Stimulated activated CD4-positive, alpha-beta T cell treated with anti-CD3 and anti-CD28 coated beads, Interleukin-1b, Interleukin-23, amount 100 ng/mL, for 1 hour (primary cell): ENCODE measurements at places on chromosomes 4 and X.
A peak's percentile ranks its signal among the peaks of the same experiment; 100 is the strongest.

DNA sequence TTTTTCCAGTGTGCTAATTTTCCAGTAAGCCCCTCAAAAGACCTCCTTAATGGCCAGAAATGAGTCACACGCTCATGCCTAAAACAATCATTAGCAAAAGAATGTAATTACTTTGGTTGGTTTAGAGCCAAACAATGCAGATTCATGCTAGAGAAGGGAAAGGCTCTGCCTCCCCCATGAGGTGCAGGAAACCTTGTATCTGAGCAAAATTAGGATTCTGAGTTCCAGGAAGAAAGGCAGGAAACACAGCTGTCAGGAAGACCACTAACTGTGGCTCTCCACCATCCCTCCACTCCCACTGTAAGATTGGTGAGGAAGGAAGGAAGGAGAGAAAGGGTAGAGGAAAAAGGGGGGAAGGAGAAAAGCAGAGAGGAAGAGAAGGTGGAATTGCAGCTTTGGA, 104.9 kb upstream of the DHX15 start:
- no peak for DNase-seq

DNA sequence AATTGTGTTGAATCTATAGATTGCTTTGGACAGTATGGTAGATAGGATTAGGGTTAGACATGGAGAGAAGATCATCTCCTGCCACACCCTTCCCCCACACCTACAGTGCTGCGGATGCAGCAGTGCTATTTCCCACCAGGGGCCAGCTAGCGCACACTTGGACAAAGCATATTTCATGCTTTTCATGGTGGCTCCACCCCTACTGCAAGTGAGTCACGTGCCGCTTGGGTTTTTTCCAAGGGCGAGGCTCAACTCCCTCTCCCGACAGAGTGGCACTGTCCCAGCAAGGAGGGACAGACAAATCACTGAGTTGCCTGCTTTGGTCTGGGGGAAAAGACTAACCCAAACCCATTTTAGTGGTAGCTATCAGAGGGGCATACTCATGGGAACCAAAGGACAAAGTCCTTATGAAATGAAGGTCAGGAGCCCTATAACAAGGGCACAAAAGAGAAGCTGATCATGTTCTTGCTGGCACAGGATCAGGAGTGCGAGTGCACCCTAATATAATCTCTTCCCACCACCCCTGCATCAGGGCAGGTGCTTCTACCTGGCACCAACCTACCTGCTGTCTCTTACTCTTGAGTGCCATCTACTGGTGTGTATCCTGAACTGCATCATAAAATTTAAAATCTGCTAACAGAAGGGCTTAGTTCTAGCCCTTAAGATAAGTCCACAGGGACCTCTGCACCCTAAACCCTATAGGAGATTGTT, 55.1 kb upstream of the PGAM4 start:
- DNase-seq = no peak

- DNase-seq = no peak
Measured at GRCh38 chrX:15676886-15677285, 12.3 kb upstream of the CLTRN start.

DNA sequence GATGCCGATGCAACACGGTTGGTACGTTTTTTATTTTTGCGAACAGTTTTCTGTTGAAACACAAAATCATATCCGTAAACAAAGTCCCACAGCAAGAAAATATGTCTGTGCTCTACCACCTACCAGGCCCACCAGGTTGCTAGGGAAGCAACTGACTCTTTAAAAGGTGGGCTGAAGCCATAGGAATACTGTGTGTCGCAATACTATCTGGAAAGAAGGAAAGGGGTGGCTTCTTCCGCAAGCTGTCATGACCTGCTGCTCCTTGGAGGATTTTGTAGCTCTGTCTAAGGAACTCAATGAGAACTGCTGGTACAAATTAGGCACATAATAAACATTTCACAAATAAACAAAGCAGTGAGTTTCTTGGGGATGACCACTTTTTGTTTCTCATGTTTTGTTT, 46.5 kb downstream of the BEND2 start:
- no peak for DNase-seq

DNA sequence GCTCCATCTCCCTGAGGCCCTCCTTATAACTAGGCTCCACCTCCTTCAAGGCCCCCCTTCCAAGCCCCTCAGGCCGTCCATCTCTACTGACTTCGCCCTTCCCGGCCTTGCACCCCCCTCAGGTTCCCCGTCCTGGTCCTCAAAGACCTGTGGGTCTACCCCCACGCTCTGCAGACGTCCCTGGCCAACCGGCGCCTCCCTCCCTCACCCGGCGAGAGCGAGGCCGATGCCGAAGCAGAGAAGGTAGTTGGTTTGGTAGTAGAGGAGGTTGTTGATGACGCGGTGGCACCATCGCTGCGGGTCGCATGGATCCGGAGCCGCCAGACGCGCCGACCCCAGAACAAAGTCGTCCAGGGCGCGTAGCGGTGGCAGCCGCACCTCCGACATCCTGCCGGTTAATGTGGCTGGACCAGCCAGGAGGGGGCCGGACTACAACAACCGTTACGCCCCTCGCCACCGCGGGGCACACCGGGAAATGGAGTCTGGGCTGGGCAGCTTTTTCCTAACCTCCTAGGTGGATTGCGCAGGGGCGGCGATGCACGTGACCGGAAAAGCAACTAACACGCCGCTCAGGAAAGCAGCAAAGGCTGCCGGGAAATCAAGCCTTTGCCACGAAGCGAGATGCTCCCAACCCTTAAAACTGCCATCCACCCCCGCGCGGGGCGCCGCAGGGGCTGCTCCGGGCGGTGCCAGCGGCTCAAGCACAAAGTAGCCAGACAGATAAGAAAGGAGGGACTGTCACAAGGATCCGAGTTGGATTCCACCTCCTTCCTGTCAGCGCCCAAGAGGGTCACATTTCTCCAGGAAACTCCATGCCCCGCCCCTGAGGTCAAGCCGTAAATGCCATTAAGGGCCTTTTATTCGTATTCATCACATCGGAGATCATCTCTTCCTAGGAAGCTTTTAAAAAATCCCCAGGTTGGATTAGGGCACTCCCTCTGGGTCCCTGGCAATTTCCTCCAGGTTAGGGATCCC, at the start of gene PRAF2:
PRAF2 (minus strand) TSS at position 402 of the 975 bp plus-strand sequence; CDS start at position 387, 15 bp downstream.
- peak; percentile 74 for DNase-seq

GRCh38 chr4:56976837-56977320, 527 bp downstream of the NOA1 start:
- no peak for DNase-seq

GRCh38 chr4:10694828-10695209, 10.3 kb upstream of the CLNK start:
- no peak for DNase-seq

DNA sequence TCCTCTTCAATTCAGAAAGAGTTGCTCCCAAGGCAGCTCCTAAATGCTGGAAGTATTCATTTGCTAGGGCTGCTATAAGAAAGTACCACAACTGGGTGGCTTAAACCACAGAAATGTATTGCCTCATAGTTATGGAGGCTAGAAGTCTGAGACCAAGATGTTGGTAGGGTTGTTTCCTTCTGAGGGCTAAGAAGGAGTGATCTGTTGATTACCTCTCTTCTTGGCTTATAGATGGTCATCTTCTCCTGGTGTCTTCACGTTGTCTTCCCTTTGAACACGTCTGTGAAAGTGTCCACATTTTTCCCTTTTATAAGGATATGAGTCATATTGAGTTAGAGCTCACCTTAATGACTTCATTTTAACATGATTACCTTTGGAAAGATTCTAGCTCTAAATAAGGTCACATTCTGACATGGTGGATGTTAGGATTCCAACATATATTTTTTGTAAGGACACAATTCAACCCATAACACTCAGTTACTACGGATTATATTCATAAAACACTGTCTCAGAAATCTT, 266.3 kb downstream of the SPATA18 start:
- DNase-seq = no peak

- DNase-seq = no peak
Measured at GRCh38 chr4:78520808-78521226, 30.8 kb upstream of the ANXA3 start.

- no peak for DNase-seq
Measured at GRCh38 chr4:67674098-67674497, 26.9 kb downstream of the UBA6 start.

DNA sequence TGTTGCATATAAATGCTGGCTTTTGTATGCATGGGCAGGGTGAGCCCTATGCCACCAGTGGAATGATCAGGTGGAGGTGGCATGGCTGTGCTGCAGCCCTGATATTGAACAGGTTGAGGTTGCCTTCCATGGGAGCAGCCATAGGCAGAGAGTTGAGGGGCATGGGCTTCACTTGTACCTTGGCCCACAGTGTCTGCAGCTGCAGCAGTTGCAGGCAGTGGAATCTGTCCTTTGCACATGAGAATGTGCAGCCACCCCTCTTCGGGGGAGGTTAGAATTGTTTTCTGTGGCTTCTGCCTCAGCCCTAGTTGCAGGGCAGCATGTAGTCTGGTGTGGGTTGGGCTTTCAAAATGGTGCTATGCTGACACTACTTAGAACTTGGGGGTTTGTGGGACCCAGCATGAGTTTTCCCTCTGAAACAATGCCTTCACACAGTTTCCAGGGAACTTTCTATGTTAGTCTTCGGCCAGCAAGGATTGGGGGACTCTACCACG, 25.4 kb upstream of the VSIG1 start:
- no peak for DNase-seq

DNA sequence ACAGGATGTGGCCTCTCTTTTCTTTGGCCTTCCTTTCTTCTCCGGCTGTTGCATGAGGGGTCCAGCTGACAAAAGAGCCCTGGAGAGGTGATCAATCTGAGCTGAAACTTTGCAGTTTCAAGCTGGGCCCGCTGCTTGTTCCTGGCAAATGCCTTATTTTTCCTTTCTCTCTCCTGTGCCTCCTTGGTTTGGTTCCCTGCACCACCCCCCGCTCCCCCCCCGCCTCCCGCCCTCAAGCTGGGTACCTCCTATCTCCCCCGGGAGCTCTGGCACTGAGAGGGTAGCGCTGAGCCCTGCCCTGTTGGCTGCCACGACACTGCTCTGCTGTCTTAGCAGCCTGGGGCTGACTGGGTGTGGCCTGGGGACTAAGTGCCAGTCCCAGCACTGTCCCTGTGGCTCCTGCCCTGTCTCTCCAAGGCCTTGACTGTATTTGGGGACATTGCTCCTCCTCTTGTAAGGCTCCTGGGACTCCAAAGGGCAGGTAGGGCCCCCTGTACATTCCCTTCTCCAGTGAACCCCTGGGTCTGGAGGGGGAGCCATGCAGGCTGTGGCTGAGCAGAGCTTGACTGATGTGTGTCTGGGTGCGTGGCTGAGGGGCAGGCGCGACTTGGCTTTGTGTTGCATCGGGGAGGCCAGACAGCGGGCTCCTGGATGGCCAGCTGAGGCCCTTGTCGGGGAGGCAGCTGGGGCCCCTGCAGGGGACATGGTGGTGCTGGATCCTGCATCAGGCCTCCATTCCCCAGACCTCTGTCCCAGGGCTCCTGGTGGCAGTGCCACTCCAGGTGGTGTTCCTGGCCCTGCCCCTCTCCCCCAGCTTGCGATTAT, 1.1 kb downstream of the PLXNA3 start:
- DNase-seq = no peak

DNA sequence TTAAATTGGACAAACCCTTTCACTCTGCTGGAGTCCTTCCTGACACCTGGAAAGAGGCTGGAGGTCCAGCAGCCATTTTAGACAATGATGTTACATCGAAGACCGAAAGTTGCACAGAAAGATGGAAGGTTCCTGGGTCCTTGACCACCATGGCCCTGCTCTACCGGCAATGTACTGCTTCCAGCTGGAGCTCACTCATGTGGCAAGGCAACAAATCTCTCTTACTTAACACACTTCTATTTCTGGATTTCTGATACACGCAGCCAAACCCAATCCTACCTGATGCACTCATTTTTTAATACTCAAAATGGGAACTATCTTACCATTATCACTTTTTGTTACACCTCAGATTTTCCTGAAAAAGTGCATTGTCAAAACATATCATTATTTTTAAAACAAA, 33.1 kb downstream of the DMD start:
- no peak for DNase-seq

- DNase-seq = no peak
Measured at GRCh38 chrX:119190831-119191230, 45.3 kb upstream of the PGRMC1 start.

- no peak for DNase-seq
Measured at GRCh38 chr4:102493257-102493656, 7.9 kb upstream of the NFKB1 start.

GRCh38 chr4:173174594-173175012, 6.0 kb downstream of the GALNT7 start:
- DNase-seq = no peak

GRCh38 chr4:165931741-165932140, 58.7 kb downstream of the TLL1 start:
- DNase-seq = no peak

GRCh38 chrX:13852001-13852695, 35.3 kb upstream of the GPM6B start:
- DNase-seq = no peak

DNA sequence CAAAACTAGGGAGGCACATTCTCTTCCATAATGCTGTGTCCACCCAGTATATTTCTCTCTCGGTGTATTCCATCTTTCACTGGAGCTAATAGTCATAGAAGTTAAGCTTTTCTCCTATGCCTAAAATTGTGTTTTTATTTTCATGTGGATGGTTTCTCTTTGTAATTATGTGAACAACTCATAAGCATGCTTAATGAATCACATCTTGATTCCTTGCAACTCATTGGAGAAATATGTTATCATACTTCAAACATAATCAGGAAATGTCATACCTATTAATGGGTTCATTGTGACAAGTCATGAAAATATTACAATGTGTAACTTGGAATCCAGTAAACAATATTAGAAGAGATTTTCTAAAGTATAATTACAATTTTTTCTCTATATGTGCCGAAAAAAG, 186.3 kb downstream of the SLC7A11 start:
- DNase-seq = no peak
